ENCODE measurements at places on chromosomes 11 and 22.

DNA sequence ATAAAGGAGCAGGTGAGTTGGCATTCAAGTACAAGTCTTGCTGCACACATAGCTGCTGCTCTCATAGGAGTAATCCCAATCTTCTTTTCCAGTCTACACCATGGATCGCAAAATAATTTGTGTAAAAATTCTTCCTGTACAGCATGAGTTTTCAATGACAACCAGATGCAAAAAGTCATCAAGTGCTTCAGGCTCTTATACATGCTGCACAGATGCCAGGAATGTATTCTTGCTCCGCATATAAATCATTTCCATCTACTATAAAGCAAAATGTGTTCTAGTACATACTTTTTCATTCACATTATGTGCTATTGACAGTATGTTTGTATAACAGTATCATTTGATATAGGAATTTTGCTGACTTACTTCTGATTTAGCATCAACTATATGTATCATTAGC lies 35.4 kb downstream of the NXPE2 start:
- DNase-seq: no peak

GRCh38 chr11:69061713-69062053 lies 13.0 kb downstream of the TPCN2 start:
- DNase-seq: no peak

- peak; percentile 67 for DNase-seq
These were observed 209.1 kb downstream of the BRD1 start for GRCh38 chr22:49618677-49618953.

- DNase-seq: peak; percentile 64
These were observed 146.0 kb downstream of the PARVA start for GRCh38 chr11:12523180-12523924.

GRCh38 chr11:71426413-71426812 lies 21.8 kb downstream of the DHCR7 start:
- no peak for DNase-seq

DNA sequence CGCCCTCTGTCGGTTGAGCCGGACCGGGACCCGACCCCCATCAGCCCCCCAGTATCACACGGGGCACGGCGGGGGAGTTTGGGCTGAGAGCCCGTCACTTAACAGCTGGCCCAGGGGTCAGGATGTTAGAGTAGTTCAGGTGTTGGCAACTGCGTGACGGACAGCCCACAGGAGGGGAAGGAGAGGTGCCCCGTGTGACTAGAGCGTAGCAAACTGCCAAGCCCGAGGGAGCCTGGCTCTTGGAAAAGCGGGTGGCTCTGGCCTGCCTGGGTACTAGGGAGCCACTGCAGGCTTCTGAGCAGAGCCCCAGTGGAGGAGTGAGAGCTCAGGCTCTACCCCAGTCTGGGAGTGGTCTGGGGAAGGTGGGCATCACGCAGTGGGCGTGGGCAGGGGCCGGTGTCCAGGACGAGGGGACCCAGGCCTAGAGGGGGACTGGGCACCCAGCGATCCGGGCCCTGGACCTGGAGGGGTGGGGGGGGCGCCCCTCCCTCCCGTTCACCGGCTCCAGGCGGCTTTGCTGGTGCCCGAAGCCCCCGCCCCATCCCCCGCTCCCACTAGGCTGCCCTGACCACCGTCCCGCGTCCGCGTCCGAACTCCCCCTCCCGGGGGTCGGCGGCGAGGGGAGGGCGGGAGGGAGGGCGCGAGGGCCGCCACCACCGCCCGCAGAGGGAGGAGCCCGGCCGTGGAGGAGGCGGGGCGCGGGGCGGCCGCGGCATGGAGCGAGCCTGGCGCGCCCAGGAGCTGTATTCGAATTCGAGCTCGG lies 24.4 kb downstream of the SHANK3 start:
- peak; percentile 69 for DNase-seq

DNA sequence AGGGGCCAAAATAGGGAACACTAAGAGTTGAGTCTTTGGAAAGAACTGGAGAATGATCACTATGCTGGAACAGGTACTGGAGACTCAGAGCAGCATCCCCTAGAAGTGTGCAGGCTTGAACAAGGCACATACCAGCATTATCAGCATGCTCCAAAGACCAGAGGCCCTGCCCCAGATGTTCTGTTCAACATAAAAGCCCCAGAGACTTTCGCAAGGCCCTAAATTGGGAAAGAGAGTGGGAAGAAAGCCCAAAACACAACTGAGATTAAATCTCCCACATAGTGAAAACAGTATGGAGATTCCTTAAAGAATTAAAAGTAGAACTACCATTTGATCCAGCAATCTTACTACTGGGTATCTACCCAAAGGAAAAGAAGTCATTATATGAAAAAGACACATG lies 9.4 kb downstream of the CNGA4 start:
- DNase-seq: no peak

DNA sequence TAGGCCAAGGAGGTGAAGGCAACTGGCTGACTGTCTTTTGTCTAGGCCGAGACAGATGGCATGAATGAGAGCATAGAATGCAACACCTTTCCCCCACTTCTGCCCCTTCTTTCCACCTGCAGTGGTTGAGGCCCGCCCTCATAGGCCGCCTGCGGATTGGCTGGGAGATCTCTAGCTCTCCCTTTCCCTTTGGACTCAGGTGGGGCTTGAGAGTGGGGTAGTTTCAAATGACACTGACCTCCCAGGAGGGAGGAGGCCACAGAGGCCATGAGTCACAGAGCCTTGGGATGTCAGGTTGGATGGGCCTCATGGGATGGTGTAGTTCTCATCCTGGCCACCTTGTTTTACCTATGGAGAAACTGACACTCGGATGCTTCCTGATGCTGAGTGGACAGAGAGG lies 9.1 kb downstream of the MICAL2 start:
- DNase-seq: no peak
